ENCODE measurements at places on chromosomes 2 and 18.

- no peak for DNase-seq
Observed at GRCh38 chr2:184524551-184525382, 73.6 kb upstream of the ZNF804A start.

GRCh38 chr2:181781078-181781786, 100.9 kb upstream of the NEUROD1 start:
- no peak for DNase-seq

- DNase-seq, result no peak
Observed at GRCh38 chr2:240405684-240406313, 29.7 kb upstream of the GPC1 start.

DNA sequence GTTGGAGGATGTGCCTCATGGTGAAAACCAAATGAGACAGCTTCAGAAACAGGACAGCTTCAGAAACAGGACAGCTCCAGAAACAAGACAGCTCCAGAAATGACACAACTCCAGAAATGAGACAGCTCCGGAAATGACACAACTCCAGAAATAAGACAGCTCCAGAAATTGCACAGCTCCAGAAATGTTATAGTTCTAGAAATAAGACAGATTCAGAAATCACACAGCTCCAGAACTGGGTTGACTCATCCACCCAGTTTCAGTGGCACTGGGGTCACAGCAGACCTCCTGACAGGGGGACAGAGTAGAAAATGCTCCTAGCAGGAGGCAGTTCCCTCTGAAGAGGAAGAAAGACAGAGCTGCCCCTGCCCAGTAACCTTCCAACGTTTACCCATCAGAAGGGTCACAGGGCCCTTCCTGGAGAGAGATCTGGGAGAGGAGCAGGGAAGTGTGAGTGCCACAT, 26.9 kb upstream of the COL6A3 start:
- DNase-seq, result no peak

- DNase-seq, result no peak
Observed at GRCh38 chr2:172606285-172606684, 50.4 kb downstream of the PDK1 start.

- DNase-seq, result no peak
Observed at GRCh38 chr2:196113061-196113974, 44.7 kb upstream of the DNAH7 start.
